NCI-H446 treated with DMSO at 0.1 percent for 48 hours (cell line): ENCODE measurements at places on chromosomes 2 and 18.

DNA sequence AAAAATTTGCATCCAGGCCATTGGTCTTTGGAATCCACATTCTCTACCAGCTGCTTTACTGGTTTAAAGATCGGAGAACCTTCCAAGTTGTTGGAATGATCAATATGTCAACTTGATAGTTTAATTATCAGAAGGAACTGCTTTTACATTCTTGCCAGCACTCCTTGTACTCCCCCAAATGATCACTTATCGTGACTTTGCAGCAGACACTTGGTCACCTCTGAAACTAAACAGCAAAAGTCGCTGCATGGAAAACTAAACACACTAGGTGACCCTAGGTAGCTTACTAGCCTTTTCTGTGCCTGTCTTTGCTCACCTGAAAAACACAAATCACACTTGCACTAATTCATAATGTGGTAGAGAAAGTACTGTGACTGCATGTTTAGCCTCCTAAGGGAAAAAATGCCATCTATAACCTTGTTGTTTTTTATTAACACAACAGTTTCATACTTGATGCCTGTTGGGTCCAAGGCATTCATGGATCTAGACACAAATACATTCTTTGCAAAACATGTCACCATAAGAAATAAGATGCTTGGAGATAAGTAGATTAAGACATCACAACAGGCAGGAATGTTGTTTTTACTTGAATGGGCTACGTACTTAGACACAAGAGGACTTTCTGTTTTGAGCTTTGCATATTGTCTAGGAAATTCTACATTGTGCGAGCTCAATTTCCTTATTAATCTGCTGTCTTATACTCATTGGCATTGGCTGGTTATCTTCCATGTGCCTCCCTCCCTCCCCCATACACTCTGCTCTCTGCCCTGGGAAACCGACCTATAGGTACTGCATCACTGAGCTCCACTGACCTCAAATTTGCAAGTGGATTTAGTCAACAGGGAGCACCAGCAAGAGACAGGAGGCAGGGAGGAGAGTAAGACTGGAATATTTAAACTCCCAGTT lies 219.1 kb upstream of the STK17B start:
- DNase-seq = no peak

GRCh38 chr2:56316011-56316410 lies 132.2 kb downstream of the CCDC85A start:
- no peak for DNase-seq

DNA sequence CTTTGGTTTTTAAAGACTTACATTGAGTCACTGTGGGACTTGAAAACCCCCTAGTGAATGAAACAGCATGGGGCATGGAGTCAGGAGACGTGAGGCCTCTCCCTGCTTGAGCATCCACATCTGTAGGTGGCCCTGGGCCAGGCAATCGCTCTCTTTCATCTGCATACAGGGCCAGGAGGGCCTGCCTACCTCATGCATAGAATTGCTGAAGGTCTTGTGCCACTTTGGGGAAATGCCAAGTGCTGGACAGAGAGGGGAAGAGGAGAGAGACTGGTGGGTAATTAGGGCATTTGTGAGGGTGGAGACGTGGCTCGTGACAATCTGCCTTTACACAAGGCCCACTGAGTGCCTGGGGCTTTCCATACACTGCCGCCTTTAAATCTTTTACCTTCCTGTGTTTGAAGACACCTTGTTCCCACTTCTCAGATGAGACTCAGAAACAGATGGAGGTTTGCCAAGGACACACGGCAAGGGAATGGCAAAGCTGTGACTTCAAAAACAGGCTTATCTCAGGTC lies 322.2 kb upstream of the HS6ST1 start:
- DNase-seq = no peak

GRCh38 chr2:96859099-96859649 lies 1.4 kb upstream of the ANKRD39 start:
- DNase-seq = no peak

DNA sequence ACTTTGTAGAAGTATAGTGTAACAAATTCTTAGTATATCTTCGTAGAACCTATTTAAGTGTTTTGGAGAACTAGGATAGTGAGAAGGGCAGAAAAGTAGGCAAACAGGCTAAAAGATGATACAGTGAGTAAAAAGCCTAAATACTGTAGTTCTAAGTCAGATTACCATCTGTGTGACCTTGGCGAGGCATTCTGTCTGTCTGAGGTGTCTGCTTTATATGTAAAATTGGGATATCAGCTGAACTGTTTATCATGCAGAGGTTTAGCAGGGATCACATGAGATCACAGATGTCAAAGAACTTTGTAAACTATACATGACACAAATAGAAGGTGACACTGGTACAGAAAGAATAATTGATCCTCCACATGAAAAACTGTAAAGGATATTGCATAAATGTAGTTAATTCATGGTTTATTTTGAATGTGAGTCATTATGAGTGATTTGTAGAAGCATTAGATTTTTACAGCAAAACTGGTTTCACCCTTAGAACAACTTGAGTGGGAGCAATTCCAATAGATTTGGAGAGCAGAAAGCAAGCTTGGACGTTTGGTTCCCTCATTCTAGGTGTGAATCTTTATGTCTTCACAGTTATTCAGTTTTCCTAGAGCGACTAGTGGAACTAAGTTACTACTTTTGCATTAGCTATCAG lies 41.9 kb downstream of the TAF1B start:
- no peak for DNase-seq

DNA sequence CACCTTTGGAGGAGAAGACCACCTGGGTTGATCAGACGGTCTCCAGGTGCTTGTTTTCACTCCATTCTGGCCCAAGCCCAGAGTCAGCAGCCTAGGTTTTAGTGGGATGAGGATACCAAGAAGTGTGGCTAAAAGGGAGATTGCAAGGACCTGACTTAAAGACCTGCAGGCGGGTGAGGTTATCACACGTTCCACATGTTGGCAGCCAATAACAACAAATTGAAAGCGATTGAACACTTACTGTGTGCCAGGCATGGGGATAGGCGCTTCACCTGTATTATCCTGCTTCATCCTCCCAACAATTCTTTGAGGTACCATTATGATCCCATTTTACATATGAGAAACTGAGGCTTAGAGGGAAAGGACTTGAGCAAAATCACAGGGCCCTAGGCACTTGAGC lies 5.0 kb downstream of the ARL4C start:
- no peak for DNase-seq

GRCh38 chr2:42949125-42949524 lies 156.7 kb upstream of the HAAO start:
- no peak for DNase-seq

DNA sequence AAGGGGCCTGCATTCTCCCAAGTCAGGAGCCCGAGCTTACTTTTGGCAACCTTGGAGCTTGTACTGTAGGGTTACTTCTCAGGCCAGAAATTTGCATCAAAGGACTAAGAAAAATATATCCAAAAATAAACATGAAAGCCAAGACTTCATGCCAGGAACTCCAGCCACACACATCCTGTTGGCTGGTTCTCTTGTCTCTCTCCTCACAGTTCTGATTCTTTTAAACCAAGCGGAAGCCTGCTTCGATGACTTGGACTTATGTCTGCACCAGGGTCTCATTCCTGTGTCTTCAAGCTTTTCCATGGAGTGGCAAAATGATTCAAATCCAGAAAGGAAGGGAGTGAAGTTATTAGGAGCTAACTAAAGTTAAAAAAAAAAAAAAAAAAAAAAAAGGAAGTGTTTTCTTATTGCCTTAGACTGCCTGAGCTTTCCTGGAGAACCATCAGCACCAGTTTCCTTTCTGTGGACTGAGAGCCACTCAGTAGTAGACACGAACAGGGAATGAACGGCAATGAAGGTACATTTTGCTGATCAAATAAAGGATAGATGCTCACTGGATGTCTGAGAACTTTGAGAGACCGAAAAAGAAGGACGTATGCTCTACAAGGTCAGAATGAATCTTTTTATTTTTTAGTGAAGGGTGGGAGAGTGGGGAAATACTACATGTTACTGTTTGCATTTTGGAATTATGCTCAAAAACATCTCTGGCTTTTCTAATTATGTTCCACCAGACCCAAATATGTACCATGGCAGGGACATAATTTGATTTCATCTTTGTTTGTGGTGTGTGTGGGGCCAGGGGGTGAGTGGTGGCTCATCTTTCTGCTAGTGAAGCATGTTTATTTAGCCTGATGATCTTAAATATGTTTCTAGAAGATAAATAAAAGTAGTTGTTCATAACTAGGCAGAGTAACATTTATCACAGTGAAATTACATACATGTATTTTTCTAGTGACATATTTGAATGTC lies 86.0 kb downstream of the RAPGEF4 start:
- DNase-seq = no peak

GRCh38 chr2:25700221-25700660 lies 26.9 kb upstream of the DTNB start:
- peak; percentile 52 for DNase-seq
